ENCODE measurements at places on chromosomes 4 and X.

DNA sequence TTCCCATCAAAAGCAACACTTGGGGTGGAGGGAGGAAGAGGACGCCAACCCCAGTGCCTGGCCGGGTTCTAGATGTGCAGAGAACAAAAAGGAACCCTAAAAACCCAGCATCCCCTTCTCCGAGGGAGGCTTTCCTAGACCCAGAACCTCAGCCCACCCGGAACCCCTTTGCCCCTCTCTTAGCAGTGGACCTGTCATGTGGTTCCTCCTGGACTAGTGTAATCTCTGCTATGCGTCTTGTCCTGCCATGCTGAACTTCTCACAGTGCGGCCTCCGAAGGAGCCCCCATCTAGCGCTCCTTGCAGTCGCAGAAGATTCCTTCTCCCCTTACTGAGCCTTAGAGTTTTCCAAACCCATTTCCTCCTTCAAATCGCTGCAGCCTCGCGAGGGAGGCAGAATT lies 1.1 kb upstream of the PRRG3 start:
- no peak for DNase-seq

DNA sequence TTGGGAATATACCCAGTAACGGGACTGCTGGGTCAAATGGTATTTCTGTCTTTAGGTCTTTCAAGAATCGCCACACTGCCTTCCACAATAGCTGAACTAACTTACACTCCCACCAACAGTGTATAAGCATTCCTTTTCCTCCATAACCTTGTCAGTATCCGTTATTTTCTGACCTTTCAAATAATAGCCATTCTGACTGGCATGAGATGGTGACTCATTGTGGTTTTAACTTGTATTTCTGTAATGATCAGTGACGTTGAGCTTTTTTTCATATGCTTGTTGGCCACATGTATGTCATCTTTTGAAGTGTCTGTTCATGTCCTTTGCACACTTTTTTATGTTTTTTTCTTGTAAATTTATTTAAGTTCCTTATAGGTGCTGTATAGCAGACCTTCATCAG lies 81.2 kb downstream of the ADAM29 start:
- DNase-seq, result no peak

GRCh38 chrX:39327705-39328104 lies 526.4 kb downstream of the MID1IP1 start:
- no peak for DNase-seq

DNA sequence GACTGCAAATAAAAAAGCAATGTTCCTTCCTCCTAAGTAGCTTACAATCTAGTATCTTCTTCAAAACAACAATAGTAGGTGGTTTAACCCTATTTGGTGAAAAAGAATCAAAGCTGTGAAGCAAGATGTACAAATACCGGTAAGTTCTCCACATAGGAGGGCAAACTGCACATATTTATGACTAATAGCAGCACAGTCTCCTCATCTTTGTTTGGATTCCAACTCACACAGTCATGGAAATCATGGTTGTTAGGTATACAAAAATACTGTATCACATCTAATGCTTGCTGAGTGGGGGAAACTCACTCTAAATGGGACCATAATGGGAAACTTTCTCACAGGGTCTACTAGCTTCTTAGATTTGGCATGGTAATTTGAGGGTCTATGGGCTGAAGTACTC lies 597.2 kb downstream of the INPP4B start:
- no peak for DNase-seq

GRCh38 chrX:13689741-13690211 lies 848 bp downstream of the RAB9A start:
- no peak for DNase-seq

DNA sequence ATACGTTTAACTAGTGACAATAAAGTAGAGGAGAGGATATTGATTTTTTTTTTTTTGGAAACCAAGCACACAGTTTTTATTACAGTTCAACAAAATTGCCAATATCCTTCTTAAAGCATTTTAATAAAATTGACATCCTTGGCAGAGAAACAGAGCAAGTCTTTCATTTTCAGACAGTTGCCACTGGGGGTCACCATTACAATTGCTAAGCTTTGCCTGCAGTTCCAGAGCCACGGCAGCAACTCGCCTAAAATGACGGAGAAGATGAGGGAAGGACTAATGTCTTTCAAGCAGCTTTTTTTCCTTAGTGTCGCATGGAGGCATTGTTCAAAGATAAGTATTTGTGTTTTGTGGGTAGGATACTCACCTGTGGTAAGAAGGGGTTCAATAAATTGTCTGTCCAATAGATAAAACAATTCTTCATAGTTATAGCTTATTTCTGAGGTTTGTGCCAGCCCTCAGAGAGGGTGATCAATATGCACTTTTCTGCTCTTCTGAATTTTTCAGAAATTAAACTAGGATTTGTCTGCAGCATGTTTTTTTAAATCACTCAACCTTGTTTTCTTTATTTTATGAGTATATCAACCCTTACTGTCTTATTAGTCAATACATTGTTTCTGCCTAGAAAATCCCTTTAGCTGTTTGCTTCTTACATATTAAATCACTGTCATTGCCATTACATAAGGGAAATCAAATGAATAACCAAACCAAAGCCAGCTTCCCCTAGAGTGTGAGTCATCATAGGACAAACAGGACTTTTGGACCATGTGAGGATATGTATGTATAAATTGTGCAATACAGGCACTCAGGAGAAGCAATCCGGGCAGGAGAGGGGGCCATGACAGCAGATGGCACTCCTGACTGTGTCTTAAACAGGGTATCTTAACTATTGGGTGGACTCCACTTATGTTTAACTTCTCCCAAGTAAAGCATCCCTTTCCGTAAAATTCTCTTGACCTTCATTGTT lies 508.1 kb upstream of the ARX start:
- DNase-seq, result no peak

GRCh38 chrX:114583646-114584374 lies at the start of gene HTR2C:
TSS of gene HTR2C (plus strand) at chrX:114584086. CDS start at chrX:114726937, 142,851 bp downstream.
- no peak for DNase-seq

DNA sequence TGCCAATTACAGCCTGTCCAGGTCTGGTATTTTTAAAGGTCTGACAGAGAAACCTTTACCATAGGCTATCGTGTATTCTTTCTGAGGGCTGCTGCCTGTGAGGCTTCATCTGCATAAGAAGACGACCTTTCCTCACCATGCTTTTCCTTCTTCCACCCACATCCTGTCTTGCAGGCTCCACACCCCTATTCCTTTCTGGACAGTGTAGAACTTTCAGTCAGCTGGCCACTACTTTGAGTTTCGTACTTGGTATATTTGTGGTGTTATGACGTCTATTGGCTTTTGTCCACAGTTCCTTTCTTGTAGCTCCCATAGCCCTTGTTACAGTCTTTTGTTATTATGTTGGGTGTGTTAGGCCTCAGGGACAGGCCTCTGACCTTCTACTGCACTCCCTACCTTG lies 311.4 kb downstream of the RAPGEF2 start:
- DNase-seq, result no peak

- no peak for DNase-seq
Measured at GRCh38 chr4:99716996-99717395, 59.4 kb upstream of the C4orf54 start.

DNA sequence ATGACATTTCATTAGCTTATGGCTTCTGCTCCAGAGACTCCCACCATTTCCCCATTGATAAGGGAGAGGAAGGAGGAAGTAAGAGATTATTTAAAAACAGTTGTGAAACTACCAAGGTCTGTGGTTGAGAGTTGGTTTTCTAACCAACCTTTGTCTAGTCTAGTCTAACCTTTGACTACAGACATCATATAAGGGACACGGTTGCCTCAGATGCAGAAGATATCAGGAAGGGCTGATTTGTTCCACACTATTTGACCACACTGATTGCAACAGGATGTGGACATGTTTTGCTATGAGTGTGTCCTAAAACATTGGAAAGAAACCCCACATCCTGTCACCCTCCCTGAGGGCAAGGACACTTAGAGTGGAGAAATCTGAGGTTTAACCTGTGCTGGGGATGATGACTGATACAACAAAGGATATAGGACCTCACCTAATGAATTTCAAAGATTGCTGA lies 53.0 kb downstream of the COQ2 start:
- no peak for DNase-seq

- no peak for DNase-seq
Measured at GRCh38 chr4:18103876-18104605, 82.5 kb upstream of the LCORL start.

- DNase-seq, result no peak
Measured at GRCh38 chr4:54813674-54814073, 155.9 kb downstream of the KIT start.

DNA sequence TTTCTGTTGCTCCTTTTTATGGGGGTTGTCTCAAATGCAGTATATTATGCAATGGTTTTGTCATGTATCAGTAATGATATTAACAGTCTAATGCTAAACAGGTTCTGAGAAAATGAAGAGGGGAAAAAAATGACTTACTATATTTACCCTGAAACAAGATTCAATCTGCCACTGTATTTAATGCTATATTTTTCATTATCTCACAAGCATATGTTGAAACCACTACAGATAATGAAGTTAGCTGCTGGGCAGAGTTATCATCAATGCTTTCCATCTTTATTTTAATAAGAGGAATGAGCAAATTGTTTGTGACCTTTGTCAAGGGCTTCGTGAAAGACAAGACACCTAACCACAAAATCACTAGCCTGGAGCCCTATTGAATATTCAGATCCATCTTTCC lies 32.6 kb upstream of the NAA11 start:
- no peak for DNase-seq

- no peak for DNase-seq
Measured at GRCh38 chr4:56240554-56241174, 146.6 kb downstream of the AASDH start.

DNA sequence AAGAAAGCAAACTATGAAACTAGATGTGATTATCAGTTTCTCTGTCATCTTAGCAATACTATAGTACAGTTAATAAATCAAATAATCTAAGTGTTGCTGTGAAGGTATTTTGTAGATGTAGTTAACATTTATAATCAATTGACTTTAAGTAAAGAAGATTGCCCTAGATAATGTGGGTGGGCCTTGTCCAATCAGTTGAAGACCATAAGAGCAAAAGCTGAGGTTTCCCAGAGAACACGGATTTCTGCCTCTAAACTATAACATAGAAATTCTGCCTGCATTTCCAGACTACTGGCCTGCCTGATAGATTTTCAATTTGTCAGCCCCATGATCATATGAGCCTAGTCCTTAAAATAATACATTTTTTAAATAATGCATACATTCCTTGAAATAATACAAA lies 222.9 kb downstream of the PCDH18 start:
- no peak for DNase-seq
